NCI-H1048 (cell line): ENCODE measurements at places on chromosomes 2 and 18.

- no peak for DNase-seq
Observed at GRCh38 chr2:189232759-189233406, 53.3 kb upstream of the COL5A2 start.

- DNase-seq: no peak
Observed at GRCh38 chr2:213227458-213227857, 56.8 kb upstream of the SPAG16 start.

GRCh38 chr2:88452565-88452905 lies at the start of gene FOXI3:
TSS of gene FOXI3 (minus strand) at chr2:88452693. CDS start at chr2:88452535, 158 bp downstream.
- no peak for DNase-seq

GRCh38 chr2:67845621-67846369 lies 217.0 kb downstream of the C1D start:
- DNase-seq: no peak

GRCh38 chr18:68221111-68221724 lies 493.7 kb downstream of the TMX3 start:
- DNase-seq: no peak

GRCh38 chr18:49846718-49847470 lies 33.6 kb upstream of the ACAA2 start:
- DNase-seq: no peak

DNA sequence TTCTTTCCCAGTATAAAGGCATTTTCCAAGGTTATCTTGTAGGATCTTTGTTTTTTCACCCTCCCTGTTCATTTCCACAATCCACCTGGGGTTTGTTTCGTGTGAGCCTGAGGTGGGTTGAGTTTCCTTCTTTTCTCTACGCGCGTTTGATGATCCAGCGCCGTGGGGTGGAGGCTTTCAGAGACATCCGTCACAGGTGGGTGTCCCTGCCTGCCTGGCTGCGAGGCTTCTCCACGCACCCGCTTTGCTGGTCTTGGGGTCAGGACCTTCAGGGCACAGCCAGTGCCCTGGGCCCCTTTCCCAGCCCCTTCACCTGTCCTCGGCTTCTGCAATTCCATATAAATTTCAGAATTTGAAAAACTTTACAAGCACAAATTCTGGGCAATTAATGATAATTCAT lies 109.0 kb upstream of the ALKAL2 start:
- no peak for DNase-seq

DNA sequence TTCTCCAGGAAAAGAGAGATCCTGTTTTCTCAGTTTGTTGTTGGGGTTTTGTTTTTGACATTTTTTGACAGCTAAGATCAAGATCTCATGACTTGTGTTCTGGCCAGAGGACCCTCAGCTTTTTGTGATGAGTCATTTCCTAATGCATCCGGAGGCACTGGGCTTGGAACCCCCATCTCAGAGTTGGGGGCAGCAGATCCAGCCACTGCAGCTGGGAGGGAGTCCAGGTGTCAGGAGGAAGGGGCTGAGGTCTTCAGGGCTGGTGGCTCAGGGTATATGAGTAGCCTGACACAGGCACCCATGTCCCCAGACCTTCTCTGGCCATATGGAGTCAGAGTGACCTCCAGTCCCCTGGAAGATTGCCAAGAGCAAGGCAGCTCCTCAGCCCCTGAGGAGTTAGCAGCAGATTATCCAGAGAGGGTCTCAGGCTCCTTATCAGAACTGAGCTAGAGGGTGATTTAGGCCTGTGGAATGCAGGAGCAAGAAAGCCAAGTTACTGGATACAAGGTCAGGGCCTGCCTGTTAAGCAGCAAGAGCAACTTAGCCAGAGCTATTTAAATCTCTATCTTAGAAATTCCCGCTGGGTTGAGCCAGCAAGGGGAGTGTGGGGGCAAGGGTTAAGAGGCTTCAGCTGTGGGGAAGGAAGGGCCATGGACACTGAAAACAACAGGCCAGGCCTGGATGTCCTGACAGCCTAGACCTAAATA lies 62.4 kb downstream of the TANC1 start:
- DNase-seq: no peak

- no peak for DNase-seq
Observed at GRCh38 chr18:79567481-79568147, 112.0 kb upstream of the CTDP1 start.

- DNase-seq: peak; percentile 39
Observed at GRCh38 chr2:69154106-69154505, 141.1 kb downstream of the ANTXR1 start.

DNA sequence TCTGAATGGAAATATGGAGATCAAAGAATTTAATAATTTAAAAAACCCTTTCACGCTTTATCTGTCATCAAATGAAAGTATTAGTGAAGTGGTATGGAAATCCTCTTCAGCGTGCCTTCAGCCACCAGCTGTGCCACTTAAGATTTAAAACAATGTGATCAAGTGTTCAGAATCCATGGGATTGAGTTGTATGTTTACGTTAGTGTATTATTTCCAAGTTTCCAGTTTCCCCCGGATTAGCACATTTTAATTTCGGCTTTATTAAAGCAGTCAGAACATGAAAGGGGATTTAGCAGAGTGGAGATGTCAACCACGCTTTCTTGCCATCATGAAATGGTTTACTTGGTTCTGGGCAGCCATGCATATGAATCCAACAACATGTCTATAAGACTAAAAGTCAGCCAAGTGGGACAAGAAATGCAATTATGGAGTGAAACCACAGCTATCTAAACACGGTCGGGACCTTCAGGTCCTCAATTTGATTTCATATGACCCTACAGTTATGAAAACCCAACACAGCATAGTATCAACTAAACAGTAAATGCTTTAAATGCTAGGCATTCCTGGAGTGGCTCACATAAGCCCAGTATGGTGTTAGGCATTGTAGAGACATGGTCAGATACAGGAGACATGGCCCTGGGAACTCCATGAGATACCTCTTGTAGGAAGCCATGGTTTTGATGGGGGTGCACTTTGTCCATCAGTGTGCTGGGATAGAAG lies 224.9 kb upstream of the EPAS1 start:
- no peak for DNase-seq

- no peak for DNase-seq
Observed at GRCh38 chr2:71922499-71923142, 225.0 kb downstream of the CYP26B1 start.

DNA sequence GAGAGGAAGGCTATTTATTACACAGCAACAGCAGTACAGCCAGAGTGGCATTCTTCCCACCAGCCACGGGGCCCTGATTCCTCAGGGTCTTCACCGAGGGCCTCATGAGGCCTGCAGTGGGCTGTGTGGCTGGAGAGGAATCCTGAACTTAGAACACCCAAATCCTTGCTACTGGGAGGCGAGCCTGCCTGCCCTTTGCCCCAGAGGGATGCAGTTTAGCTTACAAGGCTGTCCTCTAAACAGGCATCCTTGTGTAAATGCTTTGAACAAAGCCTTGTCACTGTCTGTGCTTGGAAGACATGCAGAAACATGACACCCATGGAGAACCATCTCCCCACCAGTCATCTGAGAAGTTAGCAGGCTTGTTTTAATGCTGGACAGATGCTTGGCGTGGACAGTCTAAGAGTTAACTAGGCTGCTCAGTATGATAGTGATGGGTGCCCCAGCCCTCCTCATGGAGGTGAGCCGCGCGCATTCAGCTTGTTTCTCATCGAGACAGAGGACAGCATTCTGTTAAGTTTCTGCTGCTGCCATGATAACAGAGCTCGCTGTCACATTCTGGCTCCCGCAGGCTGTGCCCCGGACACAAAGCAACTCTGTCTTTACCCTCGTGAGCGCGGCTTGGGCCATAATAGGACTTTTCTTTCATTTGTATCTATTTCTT lies 42.9 kb downstream of the ADI1 start:
- DNase-seq: no peak

GRCh38 chr2:161124201-161124600 lies 36.0 kb upstream of the TANK start:
- DNase-seq: no peak

- DNase-seq: no peak
Observed at GRCh38 chr2:179768765-179769164, 92.6 kb downstream of the ZNF385B start.

GRCh38 chr2:17877811-17878280 lies 621 bp upstream of the KCNS3 start:
- no peak for DNase-seq

- DNase-seq: no peak
Observed at GRCh38 chr2:214781226-214781625, 28.3 kb downstream of the BARD1 start.

- no peak for DNase-seq
Observed at GRCh38 chr2:150909613-150910012, 352.1 kb downstream of the RBM43 start.

DNA sequence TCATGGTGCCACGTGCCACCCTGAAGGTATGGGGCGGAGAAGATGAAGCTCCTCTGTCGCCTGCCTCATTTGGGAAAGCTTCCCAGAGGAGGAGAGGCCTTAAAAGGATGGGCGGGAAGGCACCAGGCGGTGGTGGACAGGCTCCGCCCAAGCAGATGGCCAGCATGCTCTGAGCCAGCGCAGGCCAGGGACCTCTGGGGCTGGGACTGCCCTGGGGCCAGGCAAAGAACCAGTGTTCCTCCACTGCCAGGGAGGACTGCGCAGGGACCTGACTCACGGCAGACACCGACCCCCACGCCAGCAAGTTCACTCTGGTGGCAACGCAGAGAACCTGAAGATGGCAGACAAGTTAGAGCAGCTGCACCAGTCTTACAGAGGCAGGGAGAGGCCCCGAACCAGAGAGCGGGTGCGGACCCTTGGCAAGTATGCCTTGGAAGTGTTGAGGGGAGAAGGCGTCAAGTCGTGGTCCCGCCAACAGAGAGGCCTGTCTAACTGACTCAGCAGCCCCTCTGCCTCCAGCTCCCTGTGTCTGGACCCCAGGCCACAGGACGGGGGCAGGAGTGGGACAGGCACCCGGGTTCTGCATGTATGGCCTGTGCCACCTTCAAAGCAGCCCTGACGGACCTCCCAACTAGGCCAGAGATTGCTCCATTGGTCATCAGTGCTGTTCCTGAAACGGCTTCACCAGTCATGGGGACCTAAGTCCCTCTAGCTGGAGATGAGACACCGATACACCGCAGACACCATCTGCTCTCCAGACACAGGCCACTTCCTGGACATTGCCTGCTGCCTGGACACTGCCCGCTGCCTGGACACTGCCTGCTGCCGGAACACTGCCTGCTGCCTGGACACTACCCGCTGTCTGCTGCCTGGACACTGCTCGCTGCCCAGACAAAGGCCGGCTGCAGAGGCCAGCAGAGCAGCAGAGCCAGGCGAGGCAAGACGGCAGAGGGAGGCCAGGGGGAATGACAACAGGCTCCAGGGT lies 124.7 kb downstream of the HDAC4 start:
- DNase-seq: no peak

DNA sequence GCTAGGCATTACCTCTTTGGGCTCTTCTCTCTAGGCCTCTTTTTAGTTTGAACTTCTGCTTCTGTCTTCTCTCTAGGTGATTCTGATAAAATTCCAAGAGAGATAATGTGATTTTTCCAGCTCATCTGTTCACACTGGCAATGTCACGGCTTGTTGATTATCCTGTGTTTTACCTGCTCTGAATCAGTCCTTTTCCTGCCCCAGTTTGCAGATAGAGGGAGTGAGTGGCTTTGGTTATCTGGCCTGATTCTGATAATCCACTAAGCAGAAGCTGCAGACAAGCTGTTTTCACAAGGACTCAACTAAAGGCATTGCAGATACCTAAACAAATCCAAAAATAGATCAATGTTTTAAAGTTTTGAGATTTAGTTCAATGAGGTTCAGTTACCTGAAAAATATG lies 111.9 kb downstream of the DCC start:
- DNase-seq: no peak

GRCh38 chr2:204226305-204226880 lies 289.8 kb downstream of the ICOS start:
- no peak for DNase-seq

- DNase-seq: no peak
Observed at GRCh38 chr2:694174-694573, 17.0 kb upstream of the TMEM18 start.

DNA sequence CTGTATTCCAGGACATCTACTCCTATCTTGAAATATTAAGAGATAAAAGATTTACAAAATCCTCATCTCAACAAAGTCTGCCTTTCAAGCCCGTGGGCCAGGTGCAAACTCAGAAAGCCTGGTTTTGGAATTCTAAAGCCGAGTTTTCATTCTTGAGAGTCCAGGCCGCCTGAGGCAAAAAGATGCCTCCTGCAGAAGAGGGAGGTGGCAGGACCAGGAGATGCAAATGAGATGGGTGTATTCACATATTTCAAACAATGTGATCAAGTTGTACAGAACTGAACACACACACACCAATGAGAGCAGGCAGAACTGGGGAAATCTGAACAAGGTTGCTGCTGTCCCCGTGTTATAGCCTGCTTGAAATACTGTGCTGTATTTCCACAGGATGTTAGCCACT lies 7.7 kb upstream of the HS6ST1 start:
- no peak for DNase-seq

GRCh38 chr2:157246765-157247407 lies 10.6 kb upstream of the GALNT5 start:
- no peak for DNase-seq

GRCh38 chr2:231228223-231228622 lies 29.8 kb downstream of the ARMC9 start:
- DNase-seq: no peak

GRCh38 chr2:109289504-109290222 lies 160.7 kb downstream of the SH3RF3 start:
- no peak for DNase-seq

DNA sequence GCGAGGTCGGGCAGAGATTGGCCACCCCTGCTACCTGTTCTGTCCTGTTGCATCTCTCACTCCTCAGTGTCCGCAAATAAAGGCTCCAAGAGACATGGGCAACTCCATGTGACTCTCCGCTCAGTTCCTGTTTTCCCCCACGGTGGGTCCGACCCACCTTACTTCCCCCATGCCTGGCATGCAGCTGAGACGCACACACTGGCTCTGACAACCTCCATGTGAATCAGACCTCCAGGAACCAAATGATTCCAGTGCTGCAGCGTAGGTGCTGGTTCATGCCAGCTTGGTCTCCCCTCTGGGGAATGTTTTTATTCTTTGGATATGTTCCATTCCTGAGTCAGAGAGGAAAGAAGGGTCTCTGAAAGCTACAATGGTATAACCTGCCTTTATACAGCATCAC lies 221.5 kb downstream of the SH3RF3 start:
- no peak for DNase-seq

- no peak for DNase-seq
Observed at GRCh38 chr2:107006836-107007235, 120.9 kb upstream of the ST6GAL2 start.

GRCh38 chr2:88746929-88747490 lies 55.5 kb downstream of the RPIA start:
- DNase-seq: no peak

DNA sequence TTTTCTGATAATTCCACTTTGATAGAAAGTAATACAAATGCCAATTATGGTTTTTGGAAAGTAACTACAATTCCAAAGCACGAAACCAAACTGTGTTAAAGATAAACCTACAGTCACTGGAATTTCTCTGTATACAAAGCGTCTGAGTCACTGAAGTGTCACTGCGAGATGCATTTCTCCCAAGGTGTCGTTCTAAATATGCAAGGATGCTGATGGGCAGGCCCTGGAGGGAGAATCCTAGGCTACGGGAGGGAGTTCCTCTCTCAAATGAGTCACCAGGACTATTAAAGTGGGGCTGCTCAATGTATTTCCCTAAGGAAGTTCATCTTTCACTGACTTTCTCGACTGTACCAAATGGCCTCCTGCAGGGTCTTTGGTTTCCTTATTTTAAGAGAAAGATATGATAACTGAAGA lies 163.8 kb upstream of the STK17B start:
- DNase-seq: no peak

- DNase-seq: no peak
Observed at GRCh38 chr2:27705851-27706622, 42.3 kb downstream of the SLC4A1AP start.
